ENCODE measurements at places on chromosomes 7 and 10.

DNA sequence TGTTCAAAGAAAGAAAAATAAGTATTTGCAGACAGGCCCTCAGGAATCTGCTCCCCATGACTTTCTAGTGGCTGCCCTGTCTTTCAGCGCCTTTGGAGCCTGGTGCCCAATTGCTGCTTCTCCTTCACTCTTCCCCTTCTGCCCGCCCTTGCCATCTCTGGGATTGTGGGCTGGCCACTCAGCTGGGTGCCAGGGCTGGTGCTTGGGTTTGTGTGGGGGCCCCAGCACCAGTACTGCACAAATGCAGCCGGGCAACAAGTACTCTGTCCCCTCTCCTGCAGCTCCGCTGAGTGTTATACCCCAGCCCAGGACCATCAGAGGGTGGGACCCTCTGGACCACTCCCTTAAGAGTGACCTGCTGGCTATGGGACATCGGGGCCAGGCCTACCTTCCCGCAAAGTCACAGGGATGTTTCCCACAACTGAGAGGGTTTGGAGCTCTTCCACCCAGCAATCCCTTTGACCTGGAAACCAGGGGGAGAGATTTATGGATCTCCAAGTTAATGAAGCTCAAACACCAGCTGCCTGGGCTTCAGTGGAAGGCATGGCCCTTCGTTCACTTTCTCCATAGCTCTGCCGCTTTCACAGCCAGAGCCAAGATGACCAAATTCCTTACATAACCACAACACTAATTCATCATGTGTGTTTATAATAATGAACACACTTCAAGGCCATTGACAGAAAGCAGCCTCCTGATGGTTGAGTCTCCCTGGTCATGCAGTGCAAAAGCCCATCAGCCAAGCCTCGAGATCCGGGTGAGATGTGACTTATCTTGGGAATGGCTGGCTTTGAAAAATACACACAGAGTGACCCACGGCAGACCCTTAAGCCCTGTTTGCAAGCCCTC, 313.9 kb upstream of the ZNF32 start:
- no peak for DNase-seq

DNA sequence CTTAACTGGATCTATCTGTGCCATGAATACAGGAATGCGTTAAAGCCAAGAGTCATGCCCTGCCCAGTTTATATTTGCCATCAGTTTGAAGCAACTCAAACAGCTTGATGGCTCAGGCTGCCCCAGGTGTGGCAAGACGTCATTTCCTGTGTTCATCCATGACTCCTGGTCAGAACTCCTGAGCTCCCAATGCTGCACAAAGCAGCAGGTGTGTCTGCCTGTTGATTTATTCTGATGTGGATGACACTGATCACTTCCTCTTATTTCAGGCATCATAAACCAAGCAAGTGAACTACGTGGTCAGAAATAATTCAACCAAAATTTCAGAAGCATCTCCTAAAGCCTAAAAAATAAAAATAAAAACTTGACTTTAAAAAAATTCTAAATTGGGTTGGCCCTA, 68.5 kb downstream of the EZH2 start:
- peak; percentile 72 for DNase-seq

DNA sequence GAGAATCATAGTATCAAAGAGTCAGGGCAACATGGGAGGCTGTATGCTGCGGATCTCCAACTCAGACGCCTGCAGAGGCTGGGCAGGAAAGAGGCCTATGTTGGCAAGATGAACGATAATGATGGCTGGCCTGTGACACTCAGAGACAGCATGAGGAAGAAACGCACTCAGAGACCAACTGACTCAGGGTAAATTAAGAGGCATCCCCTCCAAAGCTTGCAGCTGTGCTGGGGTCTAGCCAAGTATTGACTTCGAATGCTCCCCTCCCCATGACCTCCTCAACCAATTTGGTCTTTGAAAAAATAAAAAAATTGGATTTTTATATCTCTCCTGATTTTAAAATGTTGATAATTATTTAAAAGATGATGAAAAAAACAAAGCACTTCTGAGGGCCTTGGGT, 718.9 kb downstream of the GRID1 start:
- no peak for DNase-seq

DNA sequence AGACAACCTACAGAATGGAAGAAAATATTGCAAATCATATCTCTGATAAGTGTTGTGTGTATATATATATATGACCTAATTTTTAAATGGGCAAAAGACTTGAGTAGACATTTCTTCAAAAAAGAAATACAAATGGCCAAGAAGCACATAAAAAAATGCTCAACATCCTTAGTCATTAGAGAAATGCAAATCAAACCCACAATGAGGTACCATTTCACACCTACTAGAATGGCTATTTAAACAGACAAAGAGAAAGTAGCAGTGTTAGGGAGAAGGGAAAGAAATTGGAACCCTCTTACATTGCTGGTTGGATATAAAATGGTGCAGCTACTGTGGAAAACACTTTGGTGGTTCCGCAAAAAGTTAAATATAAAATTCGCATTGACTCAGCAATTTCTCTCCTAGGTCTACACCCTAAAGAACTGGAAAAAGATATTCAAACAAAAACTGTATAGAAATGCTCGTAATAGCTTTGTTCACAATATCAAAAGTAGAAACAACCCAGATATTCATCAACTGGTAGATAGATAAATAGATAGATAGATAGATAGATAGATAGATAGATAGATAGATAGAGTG, 16.3 kb downstream of the ACSL5 start:
- DNase-seq: no peak

GRCh38 chr7:82444220-82444909, 788 bp upstream of the CACNA2D1 start:
- DNase-seq: peak; percentile 90

DNA sequence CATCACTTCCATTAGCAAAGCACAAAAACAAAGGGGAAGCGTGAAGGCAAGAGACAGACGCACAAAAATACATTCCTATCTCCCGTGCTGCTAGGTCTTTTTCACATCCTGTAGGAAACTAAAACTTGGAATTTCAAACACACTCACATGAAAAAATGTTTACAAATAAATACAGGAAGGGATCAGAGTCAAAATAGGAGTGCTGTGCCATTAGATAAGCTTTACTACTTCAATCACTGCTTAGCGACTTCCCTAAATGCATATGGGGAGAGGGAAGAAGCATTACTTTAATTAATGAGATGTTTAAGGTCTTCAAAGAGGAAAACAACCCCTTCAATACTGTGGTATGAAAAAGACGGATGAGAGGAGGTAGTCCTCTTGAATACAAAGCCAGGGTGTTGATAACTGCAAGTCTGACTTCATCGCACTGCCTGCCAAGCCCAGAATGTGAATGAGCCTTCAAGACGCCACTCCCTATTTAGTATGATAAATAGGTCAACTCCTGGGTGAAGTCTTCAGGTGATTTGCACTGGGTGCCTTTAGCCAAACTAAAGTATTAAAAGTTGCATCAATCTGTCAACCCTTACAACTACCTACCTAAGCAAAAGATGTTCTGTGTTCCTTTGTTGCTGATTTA, 13.9 kb downstream of the PARD3 start:
- no peak for DNase-seq

- no peak for DNase-seq
Measured at GRCh38 chr10:30434273-30435072, 489 bp downstream of the MAP3K8 start.

DNA sequence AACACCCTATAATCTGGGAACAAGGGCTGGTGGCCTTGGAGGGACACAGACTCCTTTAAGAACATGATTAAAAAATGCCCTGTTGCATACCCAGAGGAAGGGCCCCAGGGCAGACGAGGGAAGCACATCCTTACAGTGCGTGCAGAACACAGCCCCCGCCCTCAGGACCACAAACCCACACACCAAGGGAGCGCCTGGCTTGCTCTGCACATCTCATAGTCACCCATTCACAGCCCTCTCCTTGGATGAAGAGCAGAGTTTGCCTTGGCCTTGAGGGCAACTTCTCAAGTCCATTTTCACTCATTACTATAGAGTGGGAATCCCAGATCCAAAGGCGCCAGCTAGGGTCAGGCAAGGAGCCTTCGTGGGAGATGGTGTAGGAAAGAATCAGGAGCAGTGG, 6.3 kb upstream of the VSIR start:
- DNase-seq: no peak

DNA sequence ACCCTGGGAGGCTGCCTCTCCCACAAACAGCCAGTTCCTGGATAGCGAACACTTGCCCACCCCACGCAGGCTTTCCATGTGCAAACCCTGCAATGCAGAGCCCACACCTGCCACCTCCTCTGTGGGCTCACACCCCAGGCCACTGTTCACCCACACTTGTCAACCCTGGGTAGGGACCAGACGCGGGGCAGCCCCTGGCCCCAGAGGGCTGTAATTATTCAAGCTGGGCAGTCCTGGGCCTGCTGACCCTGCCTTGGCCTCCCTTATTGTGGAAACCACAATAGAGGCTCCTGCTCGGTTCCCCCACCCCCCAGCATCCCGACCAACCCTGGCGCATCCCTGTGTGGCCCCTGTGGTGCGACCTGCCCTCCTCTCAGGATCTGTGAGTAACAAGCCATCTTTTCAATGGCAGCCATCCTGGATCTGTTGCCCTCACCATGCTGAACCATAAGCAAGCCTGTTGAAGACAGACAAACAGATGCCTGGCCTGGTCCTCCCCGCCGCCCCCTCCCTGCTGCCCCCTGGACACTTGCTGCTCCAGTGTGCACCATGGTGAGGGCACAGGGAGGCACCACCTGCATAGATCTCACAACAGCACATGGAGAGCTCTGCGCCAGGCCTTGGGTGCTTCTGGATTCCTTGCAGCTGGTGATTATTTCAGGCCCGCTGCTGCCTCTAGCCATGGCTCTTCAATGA, 15.8 kb upstream of the UBE3C start:
- no peak for DNase-seq

GRCh38 chr10:60400366-60400765, 10.7 kb upstream of the ANK3 start:
- DNase-seq: no peak

- no peak for DNase-seq
Measured at GRCh38 chr10:99520040-99520846, 12.5 kb upstream of the NKX2-3 start.

DNA sequence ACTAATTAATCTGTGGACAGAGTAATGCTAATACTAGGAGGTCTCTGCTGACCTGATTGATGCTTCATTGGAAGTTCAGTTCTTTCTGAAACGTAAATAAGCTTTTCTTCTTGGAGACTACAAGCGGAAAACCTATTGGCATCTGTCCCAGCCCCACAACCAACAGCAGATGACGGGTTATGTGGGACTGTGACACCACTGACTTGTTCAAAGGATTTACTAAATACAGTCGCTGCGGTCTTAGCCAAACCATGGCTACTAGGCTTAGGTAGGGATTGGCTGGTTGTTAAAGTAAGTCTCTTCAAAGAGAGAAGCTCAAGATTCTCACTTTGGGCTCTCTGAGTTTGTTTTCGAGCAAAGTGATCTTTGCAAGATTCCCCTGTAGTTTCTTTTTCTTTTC, 68.3 kb downstream of the HYCC1 start:
- no peak for DNase-seq

DNA sequence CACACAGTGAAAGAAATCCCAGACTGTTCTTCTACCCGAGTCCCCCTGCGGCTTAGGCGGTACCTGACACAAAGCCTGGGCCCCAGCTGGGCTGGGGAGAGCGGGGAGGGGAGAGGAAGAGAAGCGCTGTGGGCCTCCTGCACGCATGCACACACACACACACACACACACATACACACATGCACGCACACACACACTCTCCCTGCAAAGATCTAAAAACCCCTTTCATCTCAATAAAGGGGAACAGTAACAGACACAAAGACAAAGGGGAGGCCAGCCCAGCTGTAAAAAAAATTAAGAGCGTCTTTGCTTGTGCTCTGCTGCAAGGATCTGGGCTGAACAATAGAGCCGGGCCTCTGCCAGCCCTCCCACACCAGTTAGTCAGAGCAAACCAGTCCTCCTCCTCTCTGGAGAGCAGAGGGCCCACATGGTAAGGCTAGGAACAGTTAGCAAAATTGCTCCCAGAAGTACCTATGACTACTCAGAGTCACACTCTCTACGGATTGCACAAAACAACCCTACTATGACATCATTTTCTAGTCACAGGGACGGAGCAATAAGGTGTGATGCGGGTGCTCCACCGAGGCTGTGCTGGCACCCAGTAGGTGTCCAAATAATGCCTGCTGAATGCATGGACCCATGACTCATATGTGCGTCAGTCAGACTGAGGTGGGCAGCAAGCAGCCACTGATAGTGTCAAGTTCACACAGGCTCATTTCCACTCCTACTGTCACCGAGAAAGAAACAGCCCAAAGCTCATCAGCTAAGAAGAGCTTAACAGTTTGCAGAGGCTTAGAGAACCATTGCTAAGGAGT, 9.2 kb downstream of the ITPRIP start:
- peak; percentile 75 for DNase-seq

GRCh38 chr10:11237571-11237970, 219.9 kb downstream of the CELF2 start:
- DNase-seq: no peak

GRCh38 chr10:88314362-88314761, 268.8 kb downstream of the RNLS start:
- no peak for DNase-seq

- DNase-seq: no peak
Measured at GRCh38 chr7:157150882-157151281, 12.2 kb downstream of the UBE3C start.

DNA sequence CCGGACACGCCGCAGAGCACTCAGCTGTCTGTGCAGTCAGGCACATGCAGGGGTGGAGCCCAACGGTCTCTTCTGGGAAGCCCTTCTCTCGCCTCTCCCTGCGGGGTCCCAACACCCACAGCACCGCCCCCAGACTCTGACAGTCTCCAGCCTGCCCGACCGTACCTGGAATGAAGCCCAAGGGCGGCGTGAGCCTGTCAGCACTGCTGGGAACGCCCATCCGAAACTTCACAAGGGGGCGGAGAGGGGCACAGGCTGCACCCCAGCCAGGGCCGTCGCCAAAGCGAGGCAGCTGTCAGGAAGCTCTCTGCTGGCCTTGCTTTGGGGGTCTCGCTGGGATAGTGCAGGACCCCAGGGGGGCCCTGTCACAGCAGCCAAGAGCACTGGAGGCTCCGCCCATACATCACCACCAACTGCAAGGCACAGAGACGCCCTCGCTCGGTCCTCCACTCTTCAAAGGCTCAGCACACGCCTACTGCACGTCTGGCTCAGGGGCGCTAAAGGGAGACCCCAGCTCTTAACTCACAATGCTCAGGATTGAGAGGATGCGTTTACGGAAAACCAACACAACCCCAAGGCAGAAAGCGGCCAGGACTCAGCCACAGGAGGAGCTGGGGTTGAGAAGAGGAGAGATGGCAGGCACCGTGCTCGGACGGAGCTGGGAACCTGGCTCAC, 30.9 kb downstream of the MAD1L1 start:
- no peak for DNase-seq

DNA sequence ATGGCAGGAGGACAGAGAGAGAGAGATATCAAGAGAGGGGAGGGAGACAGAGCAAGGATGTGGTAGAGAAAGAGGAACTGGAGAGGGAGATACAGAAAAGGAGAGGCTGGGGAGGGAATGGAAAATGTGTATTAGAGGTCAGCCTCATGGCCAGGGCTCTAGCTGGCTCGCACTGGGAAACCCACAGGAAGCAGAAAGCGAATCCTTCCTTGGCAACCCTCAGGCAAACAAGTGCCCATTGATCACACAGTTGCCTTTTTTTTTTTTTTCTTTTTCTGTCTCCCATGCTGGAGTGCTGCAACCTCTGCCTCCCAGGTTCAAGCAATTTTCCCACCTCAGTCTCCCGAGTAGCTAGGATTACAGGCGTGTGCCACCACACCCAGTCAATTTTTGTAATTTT, 391.2 kb downstream of the TYW1 start:
- DNase-seq: no peak

GRCh38 chr10:122576291-122576690, 15.7 kb downstream of the DMBT1 start:
- DNase-seq: no peak

Data from NCI-H146 (cell line).